ENCODE measurements at places on chromosomes 11 and 22.

DNA sequence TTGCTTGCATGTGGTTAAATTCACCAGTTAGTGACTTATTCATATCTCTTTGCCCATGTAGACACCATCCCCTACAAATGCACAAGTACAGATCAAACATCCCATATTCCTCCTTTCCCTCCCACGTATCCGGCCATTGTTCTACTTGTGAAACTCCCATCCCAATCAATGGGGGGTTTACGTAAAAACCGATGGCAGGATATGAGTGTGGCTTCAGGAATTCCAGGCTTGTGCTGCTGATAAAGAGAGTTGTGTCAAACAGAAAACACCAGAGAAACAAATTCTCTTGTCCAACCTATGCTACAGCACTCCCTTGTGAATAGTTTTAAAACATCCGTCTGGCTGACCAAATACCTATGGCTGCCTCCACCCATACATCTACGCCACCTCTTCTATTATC lies 15.5 kb downstream of the FLI1 start:
- DNase-seq: no peak

DNA sequence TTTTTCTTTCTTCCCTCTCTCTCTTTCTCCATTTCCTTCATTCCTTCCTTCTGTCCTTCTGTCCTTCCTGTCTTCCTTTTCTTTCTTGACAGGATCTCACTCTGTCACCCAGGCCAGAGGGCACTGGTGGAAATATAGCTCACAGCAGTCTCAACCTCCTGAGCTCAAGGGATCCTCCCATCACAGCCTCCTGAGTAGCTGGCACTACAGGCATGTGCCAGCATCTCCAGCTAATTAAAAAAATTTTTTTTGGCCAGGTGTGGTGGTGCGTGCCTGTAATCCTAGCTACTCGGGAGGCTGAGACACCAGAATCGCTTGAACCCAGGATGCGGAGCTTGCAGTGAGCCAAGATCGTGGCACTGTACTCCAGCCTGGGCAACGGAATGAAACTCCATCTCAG lies 4.8 kb upstream of the DUSP8 start:
- no peak for DNase-seq

GRCh38 chr11:10796191-10796590 lies 12.5 kb downstream of the EIF4G2 start:
- no peak for DNase-seq

GRCh38 chr11:106627694-106628093 lies 390.6 kb downstream of the GUCY1A2 start:
- no peak for DNase-seq

DNA sequence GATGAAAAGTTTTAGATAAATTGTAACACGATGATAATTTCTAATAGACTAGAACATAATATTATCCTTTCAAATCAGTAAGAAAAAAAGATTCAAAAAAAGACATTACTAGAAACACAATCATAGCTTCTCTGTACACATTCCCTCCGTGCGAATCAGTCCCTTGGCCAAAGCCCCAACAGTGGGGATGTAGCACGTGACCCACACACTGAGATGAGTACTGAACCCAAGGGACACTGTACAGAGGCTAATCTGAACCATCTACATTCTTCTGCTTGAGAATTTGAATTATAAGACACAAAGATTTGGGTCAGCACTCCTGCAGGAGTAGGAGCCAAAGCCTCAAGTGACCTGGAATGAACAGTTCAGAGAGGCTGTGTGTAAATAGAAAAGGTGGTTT lies 353.7 kb downstream of the INSC start:
- no peak for DNase-seq

DNA sequence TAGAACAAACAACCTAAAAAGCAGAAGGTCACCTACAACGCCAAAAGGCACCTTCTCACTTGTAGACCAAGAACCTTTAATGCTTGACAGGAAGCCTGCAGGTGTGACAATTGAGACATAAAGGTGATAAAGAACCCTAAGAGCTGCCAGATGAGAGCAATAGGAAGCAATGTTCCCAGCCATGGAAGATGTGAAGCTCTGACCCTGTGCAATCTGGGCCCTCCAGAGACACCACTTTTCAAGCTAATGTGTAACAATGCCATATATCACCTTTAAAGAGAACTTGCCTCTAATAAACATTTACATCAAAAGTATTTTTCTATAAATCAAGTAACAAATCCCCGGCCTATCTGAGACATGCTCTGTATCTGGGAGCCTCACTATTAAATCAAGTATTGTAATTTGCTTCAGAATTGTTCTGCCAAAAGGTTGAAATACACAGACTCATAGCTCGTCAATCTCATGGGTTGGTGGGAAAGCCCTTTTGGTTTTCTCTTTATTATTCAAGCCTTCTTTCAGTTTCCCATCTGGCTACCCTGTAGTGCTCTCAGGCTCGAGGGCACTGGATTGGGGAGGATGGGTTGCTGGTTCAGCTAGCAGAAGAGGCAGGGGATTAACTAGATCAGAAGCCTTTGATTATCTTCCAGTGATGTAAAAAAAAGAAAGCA lies 368.9 kb downstream of the BUD13 start:
- DNase-seq: no peak

GRCh38 chr11:20249378-20249777 lies 89.1 kb upstream of the DBX1 start:
- no peak for DNase-seq

GRCh38 chr11:65221026-65221425 lies 39.3 kb downstream of the CAPN1 start:
- DNase-seq: no peak

GRCh38 chr11:88683024-88683423 lies 345.5 kb upstream of the CTSC start:
- DNase-seq: no peak

DNA sequence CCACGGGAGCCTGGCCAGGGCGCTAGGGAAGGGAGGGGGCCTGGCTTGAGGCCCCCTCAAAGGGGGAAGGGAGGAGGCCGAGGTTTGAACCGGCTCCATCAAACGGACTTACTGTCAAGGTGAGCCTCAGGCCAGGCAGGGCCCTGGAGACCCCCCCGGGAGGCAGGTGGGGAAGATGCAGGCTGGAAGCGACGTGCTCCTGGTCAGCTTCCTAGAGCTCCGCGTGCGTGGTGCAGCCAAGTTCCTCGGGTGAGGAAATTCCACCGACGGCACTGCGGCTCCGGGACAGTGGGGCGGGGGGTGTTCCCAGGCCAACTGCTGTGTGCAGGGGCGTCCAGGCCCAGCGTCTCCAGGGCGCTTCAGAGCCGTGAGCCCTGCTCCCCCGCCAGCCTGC lies 7.2 kb upstream of the TRABD start:
- no peak for DNase-seq

GRCh38 chr22:37464181-37464580 lies 22.0 kb downstream of the MFNG start:
- DNase-seq: peak; percentile 17

DNA sequence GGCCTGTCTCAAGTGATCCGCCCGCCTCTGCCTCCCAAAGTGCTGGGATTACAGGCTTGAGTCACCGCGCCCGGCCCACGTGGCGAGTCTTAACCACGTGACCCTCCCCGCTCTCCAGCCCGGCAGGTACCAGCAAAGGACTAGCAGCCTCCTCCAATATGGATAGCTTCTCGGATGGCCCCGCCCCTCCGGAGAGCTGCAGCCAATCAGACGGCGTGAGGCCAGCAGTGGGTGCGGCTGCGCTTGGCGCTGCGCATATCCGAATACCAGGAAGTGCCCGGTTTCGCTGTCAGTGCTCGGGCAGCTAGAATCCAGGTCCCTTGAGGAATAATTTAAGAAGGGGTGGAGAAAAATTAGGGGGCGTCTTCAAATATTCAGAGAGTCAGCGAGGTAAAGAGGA lies 14.7 kb upstream of the PISD start:
- DNase-seq: peak; percentile 97

DNA sequence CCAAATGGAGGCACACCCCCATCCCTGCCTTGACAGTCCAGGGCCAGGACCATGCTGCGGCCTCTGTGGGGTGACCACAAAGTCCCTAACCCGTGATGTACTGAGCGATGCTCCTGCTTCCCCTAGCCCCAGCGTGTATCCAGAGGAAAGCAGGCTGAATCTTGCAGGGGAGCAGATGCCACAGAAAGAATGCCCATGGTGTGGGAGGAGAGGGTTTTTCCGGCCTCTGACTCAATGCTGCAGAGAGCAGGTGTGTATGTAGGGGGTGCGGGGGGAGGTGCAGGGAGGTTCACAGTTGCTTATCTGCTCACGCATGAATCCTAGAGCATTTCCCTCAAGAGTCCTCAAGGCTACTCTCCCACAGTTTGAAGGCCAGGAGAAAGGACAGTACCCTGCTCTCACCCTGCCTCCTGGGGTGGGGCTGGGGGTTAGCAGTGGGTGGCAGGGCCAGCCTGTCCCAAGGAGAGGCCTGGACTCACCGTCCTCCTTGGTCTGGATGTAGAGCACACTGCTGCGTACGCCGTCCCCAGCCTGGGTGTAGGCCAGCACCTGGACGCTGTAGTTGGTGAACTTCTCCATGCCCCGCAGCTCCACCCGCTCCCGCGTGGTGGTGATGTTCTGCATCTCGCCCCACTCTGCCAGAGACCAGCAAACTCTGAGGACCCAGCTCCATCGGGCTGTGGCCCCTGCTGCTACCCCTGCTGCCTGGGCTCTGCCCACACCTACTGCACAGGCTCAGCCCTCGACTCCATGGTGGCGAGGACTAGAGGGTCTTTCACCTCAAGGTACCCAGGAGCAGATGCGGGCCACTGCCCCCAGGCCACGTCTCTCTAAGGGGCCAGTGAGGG lies 130.8 kb downstream of the CEP164 start:
- DNase-seq: no peak

DNA sequence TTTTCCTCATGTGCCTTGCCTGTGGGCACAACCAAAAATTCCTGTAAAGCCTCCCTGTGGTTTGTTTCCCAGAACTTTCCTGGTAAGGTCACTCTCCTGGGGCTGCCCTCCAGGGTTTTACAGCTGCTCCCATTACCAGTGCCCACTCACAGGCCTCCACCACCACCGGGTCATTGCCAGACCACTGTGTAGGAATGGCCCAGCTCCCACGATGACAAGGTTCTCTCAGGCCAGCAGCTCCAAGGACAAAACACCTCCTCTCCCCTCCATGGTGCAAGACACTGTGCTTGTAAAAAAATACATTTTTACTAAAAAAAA lies 96.1 kb upstream of the AKIP1 start:
- no peak for DNase-seq

GRCh38 chr11:67117672-67118180 lies 1.3 kb upstream of the KDM2A start:
- peak; percentile 30 for DNase-seq

DNA sequence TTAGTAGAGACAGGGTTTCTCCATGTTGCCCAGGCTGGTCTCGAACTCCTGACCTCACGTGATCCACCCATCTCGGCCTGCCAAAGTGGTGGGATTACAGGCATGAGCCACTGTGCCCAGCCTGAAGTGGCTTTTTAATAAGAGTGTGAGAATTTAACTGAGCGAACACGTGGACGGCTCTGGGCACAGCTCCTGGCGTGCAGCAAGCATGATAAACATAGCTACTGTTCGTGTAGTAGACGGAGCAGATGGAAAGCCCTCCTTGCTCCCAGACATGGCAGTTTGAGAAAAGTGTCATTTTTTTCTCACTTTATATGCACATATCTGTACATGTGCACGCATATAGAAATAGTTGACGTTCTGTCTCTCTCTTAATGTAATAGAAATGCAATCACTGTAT lies 7.0 kb downstream of the EMID1 start:
- no peak for DNase-seq

- peak; percentile 78 for DNase-seq
Measured at GRCh38 chr11:66429983-66430602, 8.6 kb downstream of the MRPL11 start.
